ENCODE measurements at places on chromosomes 16 and 17.

- no peak for ATAC-seq
Observed at GRCh38 chr16:4032768-4033167, 83.5 kb downstream of the ADCY9 start.

GRCh38 chr17:70173681-70174080 is 4.3 kb downstream of the KCNJ2 start:
- ATAC-seq = no peak

- no peak for ATAC-seq
Observed at GRCh38 chr16:2925951-2926649, 14.4 kb downstream of the FLYWCH1 start.

DNA sequence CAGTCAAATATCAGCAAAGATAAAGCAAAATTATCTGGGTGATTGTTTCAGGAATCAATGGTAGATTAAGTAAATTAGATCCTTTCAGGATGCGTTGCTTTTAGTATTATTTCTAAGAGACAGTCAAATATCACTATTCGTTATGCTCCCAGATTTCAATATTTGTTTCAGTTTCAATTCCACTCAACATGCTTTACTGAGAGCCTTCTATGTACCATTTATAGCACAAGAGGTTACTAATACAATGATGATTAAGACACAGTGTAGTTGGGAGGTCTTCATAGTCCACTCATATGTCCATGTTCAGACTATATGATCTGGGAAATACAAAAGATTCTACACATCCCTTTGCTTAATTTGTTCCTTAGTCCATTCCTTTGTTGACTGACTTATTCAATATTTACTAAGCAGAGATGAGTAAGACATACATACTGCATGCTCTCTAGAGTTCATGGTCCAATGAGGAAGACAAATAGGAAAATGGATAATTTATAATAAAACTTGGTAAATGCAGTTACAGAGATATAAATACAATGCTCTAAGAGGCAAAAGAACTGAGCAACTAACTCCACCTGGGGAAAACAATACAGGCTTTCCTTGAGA is 88.2 kb upstream of the NOG start:
- ATAC-seq = no peak

DNA sequence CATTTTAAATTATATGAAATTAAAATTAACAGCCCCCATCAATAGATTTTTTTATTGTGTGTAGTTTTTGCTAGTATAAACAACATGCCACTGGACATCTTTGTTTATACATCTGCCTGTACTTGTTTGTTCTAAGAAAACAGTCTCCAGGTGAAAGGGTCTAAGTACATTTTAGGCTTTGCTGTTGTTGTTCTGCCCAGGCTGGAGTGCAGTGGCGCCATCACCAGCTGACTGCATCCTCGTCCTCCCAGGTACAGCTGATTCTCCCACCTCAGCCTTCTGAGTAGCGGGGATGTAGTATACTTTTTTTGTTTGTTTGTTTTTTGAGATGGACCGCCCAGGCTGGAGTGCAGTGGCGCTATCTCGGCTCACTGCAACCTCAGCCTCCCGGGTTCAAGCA is 25.5 kb downstream of the C17orf58 start:
- ATAC-seq = no peak

GRCh38 chr16:24713379-24713778 is 16.1 kb upstream of the TNRC6A start:
- no peak for ATAC-seq

DNA sequence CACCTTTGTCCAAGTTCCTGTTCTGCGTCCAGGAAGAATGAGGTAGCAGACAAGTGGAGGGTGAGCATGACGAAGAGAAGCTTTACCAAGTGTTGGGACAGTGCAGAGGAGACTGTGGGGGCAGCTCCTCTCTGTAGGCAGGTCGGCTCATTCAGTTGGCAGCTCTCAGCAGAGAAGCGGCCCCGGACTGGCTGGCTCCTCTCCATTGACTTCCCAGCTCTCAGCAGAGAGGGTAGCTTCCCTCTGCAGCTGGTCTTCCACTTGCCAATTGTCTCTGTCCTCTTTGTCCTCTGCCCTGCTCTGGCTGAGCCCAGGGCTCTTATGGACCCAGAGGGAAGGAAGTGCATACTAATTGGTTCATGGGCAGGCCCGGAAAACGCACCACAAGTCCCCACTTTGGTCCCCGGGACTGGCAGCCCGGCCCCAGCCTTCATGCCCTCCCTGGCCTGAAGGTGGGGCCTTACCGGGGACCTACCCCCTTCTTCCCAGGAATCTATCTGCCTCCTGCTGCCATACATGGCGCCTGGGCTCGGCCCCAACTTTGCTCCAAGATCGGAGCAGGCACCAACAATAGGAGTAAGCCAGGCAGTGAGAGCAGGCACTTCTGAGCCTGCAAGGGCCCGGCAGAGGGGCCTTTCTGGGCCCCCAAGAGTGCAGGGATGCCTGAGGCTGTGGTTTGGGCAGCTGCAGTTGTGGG is 10.1 kb downstream of the KCTD5 start:
- no peak for ATAC-seq

GRCh38 chr16:79154086-79154485 is 446.5 kb downstream of the MAF start:
- no peak for ATAC-seq

GRCh38 chr16:50253514-50253910 is 12.8 kb upstream of the ADCY7 start:
- ATAC-seq = no peak

All from activated CD4-positive, CD25-positive, alpha-beta regulatory T cell treated with anti-CD3 and anti-CD28 coated beads, Interleukin-2, amount 50 U/mL, for 24 hours (primary cell).